ENCODE measurements at places on chromosomes 7 and 10.

GRCh38 chr7:132771301-132771730, 195.0 kb upstream of the PLXNA4 start:
- no peak for DNase-seq

DNA sequence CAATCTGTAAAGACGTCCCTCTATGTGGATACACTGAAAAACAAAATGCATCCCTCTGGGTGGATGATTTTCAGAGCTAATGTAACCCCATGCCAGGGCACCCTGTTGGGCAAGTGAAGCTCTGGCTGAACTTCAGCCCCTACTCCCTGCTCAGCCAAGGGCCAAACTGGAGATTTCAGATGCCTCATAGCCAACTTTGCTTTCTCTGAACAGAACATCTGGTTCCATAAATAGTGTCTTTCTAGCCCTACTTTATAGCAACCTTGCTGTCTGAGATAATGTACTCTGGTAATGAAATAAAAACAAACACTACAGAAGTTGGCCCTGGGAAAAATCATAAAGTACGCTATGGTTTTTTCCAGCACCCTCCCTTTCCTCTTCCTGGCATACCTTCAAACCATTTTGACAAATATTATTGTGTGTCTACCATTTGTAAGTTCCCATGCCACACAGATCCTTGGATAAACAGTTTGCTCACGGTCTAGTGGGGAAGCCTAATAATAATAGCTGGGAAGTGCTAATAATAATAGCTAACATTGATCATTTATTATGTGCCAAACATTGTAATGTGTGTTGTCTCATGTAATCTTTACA, 3.4 kb downstream of the ENTPD1 start:
- no peak for DNase-seq

- no peak for DNase-seq
Measured at GRCh38 chr10:62715383-62715782, 89.1 kb upstream of the ADO start.

DNA sequence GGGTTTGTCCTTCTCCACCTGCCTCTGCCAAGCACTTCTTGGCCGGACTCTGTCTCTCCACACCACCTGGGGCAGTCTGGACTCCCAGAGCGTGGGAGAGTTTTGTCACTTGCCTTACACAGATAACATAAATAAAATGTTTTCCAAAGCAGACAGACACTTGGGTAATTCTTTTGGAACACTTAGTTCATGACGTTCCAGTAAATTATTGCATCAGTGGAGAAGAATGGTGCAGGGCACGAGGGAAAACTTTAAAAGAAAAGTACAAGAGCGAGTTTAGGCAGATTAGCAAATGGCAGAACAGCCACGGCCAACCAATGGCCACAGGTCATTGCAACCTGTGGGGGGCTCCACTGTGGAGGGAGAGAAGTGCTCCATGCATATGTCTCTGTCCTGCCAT, 170.6 kb upstream of the GRB10 start:
- no peak for DNase-seq

DNA sequence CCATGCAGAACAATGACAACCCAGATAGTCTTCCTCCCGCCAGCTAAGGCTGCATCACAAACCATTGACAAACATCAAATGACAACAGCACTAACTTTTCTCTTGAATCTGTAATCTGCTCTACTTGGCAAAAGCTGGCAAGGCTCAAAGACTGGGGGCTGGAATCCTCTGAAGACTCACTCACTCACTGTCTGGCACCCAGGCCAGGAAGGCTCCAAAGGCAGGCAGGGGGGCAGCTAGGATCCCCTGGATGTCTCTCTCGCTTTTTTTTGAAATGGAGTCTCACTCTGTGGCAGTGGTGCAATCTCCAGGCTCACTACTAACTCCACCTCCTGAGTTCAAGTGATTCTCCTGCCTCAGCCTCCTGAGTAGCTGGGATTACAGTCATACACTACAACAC, 159.7 kb upstream of the GPR26 start:
- DNase-seq, result no peak

- DNase-seq, result no peak
Measured at GRCh38 chr10:90407131-90407530, 450.7 kb downstream of the HTR7 start.

GRCh38 chr10:132677473-132678227, 108.3 kb downstream of the NKX6-2 start:
- DNase-seq, result no peak

DNA sequence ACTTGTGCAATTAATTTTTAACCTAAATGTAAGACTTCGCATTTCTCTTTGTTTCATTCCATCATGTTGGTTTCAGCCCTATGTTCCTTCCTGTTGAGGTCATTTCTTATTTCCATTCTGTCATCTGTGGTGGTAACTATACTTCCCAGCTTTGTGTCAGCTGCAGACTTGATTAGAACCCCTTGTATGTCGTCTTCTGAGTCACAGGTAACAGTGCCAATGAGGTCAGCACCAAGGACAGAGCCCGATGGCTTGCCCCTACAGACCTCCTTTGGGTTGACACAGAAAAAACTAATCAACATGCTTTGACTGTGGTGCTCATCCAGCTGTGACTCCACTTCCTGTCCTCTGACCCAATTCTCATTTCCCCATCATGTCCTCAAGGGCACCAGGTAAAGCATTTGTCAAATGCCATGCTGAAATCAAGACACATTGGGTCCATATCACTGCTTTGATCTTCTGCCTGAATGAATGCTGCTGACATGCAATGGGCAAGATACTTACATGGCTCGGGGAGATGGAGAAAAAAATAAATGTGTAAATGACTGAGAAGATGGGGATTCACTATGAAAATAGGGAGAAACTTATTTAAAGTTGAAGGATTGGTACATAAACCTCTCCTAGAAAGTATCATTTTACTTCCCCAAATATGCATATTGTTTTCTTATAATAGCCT, 25.6 kb upstream of the CRTAC1 start:
- no peak for DNase-seq

DNA sequence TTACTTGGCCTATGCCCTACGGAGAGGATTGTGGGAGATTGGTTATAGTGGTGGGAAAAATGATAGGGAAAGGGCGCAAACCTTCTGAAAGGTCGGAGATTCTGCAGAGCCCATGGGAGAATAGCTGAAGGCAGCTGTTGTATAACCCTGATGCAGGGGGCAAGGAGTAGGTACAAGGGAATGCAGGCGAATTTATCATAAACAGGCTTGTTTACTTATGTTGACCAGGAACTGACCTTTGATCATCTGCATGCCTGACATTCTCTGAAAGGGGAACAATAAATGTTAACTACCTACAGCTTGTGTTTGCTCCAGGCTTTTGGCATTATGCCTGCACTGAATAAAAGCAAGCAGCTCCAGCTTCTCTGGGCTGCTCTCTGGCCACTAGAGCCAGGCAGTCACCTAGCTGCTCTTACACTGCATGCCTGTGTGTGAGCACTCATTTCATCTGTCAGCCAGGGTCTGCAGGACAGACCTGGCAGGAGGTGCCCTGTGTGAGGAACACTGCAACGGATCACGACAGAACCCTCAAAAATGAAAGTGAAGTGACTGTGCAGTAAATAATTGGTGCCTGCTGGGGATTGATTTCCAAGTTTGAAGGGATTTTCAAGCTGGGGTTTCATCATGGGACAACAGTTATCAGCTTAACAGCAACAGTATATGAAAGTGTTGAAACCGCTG, 31.1 kb upstream of the ABCA13 start:
- DNase-seq, result no peak

DNA sequence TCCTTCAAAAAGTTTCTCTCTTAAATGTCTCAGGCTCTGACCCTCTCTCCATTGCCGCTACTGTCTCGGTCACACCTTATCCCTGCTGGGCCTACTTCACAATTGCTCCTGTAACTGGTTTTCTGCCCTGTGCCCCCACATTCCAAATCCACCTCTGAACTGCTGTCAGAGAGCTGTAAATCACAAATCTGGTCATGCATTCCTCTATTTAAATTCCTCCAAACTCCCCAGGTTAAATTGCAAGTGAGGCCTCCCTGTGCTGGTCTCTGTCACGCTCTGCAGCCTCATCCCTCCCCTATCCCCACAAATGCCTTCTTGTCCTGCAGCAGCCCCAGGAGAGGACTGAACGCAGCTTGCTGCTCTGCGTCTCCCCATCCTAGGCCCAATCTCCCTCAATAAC, 40.4 kb upstream of the CDCA7L start:
- DNase-seq, result no peak

- no peak for DNase-seq
Measured at GRCh38 chr10:106083572-106083971, 1080.9 kb downstream of the SORCS1 start.

DNA sequence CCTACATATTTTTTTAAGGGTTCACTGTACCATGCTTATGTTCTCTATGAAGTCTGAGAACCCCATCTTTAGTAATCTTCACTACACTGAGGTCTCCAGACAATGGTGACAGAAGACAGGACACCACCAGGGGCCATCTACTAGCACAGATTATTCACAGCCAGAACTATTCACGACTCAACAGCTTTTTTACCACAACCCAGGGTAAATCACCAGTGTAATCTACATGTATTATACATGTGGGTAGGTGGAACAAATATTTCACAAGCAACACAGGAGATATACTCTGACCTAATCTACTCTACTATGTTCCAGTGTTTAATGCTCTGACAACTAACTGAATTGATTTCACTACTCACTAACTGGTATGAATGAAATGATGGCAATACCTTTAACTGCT, 136.1 kb downstream of the ELMO1 start:
- no peak for DNase-seq

DNA sequence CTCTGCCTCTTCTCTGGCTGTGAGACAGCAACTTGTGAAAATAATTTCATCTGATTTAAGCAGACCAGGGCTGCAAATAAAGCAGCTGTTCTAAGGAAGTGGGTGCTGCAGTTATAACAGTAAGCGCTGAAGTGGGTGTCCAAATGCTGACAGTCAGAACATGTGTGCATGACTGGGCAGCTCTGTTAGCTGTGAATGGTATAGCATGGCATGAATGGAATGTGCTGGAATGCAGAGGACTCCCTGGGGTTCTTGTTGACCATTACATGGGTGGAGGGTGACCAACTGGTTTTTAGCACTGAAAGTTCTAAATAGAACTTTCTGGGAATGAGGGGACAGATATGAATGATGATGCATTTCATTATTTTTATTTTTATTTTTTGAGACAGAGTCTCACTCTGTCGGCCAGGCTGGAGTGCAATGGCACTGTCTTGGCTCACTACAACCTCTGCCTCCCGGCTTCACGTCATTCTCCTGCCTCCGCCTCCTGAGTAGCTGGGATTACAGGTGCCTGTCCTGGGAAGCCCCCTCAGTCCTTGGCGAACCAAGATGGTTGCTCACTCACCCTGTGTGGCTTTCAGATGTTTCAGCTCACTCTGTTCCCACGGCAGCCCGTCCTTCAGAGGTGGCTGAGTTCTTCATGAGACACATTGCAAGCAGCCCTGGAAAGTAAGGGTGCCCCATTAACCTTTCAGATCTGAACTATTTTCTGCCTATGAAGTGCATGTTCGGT, 319.8 kb upstream of the PHYHIPL start:
- DNase-seq, result no peak

DNA sequence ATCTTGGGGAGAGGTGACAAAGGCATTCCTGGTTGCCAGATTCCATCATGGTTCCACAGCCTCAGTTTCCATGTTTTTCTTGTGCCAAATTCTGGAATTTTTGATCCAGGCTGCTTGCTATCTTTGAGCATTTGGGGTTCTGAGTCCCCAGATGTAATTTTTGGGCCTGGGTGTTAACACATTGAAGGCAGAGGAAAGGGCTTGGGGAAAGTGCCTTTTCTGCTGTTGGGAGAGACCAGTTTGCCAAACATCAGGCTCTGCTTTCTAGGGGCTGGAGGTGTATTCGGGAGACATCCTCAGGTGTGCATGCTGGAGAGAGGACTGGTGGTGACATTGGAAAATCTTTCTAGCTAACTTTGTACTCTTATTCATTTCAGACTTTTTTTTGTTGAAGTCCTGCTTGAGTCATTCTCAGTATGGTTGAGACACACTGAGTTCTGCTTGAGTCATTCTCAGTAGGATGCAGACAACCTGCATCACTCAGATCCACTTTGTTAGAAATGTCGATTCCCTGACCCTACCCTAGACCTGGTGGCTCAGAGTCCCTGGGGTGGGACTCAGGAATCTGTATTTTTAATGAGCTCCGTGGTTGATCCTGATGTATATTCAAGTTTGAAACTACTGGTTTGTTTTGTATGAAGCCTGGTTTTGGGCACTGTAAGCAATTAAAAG, 101.0 kb downstream of the LRMDA start:
- DNase-seq, result no peak

DNA sequence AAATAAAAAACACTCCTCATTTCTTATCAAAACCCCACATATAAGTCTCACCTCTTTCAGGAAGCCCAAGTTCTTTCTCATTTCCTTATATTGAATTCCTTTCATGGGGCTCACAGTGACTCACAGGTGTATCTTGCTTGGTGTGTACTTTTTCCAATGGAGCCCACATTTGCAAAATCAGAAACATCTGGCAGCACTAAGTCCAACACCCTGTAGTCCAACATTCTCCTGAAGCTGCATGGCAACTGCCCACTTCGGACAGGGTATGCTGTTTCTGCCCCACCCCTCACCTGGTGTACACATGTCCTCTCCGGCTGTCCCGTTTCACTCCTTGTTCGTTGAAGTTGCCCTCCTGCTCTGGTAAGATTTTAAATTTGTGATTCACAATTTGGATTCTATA, 544.1 kb downstream of the SORCS3 start:
- no peak for DNase-seq

DNA sequence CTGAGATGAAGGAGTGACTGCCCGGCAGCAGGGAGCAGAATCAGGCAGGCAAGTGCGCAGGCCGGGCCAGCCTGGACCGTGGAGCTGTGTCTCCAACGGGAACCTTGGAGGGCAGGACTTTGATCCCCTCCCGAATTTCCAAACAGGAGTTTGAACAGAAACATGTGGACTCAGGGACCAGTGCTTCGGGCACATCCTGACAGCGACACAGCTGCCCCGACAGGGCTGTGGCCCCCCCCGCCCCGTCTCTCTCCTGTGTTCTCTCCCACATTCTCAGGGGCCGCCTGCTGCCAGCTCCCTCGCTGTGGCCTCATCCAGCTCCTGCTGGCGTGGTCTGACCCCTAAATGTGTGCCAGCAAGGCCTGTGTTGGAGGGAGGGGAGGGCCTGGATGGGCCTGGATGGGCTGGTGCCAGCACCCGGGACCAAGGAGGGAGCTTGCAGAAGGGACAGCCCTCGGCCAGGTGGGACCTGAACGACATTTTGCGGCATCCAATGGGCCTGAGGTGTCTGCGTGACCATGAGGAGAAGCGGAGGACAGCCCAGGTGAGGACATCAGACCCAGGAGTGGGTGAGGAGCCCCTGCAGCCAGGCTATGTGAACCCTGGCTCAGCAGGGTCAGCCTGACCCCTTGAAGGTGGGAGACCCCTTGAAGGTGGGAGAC, 222.9 kb downstream of the DNAJB6 start:
- DNase-seq, result no peak

- DNase-seq, result no peak
Measured at GRCh38 chr10:44307691-44308090, 77.2 kb downstream of the CXCL12 start.
